ENCODE measurements at places on chromosomes 3 and 15.
A peak's percentile ranks its signal among the peaks of the same experiment; 100 is the strongest.

DNA sequence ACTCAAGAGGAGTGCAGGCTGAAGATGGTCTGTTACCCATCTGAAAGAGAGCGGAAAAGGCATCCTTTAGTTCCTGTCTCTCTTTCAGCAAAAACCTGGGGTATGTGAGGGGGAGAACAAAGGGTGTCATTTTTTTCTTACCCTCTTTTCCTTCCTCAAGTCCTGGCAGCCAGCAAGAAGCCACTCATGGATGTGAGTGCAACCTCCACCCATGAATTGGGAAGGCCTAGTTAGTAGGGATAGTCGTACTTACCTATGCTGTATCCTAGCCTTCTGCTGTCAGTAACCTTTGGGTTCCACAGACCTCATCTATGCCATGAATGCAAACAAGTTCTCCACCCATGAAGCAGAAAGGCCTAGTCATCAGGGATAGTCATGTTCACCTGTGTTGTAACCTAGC lies 472.8 kb downstream of the ZIC1 start:
- DNase-seq: no peak

GRCh38 chr3:104825116-104825515 lies 541.6 kb upstream of the ALCAM start:
- DNase-seq: no peak

DNA sequence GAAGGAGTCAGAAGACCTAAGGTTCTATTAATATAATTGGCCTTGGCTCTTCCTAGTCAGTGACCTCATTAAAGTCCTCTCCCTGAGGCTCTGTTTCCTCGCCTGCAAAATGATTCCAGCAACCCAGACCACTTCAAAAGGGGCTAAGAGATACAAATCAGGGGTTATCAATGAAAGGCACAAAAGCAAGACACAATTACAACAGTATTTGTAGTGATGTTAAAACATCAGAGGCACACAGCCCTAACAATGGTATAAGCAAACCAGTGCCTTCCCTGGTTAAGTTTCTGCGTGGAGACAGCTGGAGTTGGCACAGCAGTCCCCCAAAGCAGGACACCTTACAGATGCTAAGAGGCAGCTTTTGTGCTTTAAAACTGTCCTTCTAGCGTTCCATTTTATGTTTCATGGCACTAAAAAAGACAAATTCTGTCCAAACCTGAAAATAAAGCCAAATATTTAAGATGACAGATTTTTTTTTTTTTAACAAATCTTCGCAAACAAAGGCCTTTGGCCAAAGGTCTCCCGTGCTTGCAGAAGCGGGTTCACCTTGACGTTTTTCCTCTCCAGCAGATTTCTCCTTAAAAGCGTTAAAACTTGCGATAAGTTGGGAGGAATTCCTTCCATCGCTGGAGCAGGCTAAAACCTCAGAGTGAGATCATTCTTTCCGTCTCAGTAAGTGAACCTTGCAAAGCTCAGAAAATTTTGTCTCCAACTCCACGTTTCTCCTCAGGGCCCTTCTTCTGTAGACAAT lies 999 bp downstream of the ZNF280D start:
- no peak for DNase-seq

GRCh38 chr3:171375666-171376595 lies 84.3 kb downstream of the TNIK start:
- no peak for DNase-seq

GRCh38 chr3:119257654-119258410 lies 17.2 kb upstream of the B4GALT4 start:
- DNase-seq: no peak

DNA sequence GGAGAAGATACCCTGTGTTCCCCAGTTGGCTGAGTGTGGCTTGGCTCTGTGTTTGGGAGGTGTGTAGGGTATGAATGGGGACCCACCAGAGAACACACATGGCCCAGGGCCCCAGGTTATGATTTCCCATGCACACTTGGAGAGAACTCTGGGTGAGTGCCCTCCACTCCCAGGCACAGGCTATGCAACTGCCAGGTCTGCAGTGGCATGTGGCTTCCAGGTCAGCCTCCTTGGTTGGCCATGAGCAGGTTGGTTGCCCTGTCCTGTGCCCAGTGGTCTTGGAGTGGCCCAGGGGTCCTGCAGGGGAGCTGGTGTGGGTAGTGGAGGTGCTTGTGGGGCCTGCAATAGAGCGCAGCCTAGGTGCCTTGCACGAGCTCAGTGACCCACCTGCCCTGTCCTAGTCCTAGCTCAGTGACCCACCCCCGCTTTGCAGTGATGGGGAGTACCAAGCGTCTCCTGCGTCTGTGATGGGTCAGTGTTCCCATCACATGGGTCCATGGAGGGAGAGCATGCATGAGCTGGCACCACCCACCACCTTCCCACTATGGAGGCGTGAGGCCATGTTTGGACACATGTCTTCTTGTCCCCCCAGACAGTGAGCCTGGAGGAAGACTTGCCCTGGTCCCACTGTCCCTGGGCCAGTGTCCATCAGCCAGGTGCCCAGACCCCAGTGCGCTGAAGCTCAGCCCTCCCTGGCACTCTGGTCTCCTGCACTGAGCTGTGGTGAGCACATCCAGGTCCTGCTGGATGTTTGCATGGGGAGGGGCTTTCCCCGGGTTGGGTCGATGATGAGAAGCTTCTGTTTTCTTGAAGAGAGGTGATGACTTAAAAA lies 217.3 kb downstream of the SNRPN start:
- no peak for DNase-seq

- no peak for DNase-seq
Observed at GRCh38 chr15:39320886-39321285, 260.0 kb upstream of the THBS1 start.

DNA sequence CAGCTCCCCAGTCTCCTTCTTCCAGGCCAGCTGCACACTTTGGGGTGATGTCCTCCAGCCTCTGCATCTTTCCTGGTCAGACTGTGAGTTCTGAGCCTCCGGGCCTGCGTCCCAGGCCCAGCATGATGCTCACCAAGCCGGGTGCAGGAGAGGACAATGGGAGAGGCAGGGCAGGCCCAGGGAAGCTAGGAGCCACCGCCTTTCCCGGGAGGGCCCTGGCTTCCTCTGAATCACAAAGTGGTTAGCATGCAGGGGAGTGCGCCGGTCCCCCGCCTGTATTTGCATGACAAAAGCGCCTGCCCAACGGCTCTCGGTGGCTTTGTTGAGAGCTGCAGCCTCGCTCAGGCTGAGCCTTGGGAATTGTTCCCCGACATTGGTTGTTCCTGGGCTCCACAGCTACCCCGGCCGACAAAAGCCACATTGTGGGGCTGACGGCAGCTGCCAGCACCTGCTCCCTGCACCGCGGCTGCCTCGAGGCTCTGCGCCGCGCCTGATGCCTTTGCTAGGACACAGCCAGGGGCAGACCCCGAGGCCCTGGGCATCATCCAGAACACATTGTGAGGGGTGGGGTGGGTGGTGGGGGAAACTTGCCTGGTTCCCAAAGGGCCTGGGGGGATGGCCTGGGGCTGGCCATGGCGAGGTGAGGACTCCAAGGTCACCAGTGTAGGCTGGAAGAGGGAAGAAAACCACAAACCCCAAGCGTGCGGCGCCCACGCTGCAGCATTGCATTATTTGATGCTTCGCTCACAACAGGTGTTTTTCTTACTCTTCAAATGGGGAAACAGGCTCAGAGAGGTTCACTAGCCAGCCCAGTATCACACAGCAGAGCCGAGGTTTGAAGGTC lies 20.0 kb upstream of the KLF13 start:
- DNase-seq: peak; percentile 42

GRCh38 chr15:52749258-52749657 lies 40.9 kb downstream of the ONECUT1 start:
- DNase-seq: no peak

GRCh38 chr3:139671863-139672646 lies 5.7 kb downstream of the NMNAT3 start:
- DNase-seq: peak; percentile 26

- no peak for DNase-seq
Observed at GRCh38 chr15:98583771-98584430, 64.4 kb upstream of the IGF1R start.

- DNase-seq: no peak
Observed at GRCh38 chr3:121295979-121296378, 249.8 kb downstream of the POLQ start.

DNA sequence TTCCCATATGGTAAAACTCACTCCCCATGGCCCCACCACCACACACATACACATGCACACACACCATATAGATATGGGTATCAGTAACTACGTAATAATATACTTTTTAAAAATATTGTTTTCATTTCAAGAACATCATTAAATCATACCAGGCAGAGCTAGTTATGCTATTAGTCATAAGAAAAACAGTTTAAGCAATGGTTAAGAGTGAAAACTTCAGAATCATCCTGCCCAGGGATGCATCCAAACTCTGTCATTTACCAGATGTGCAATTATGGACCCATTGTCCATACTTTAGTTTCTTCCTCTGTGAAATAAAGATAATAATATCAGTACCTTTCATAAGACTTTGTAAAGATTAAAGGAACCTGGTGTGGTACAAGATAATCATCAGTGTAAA lies 608.3 kb downstream of the RBMS3 start:
- DNase-seq: no peak

DNA sequence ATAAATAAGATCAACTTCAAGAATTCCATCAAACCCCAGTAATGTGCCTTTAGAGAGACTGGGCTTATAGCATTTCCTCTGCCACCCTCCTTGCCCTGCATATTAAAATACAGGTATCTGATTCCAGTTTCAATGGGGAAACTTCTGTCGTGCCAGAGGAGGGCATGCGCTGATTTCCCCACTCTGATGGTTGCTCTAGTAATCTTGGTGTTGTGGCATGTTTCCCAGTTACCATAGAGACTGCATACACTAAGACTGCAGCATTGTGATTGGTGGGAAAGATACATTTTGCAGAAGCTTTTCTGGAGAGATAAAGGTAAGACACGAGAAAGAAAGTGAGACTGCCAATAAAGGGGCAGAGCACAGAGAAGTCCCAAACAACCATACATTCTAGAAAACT lies 225.6 kb downstream of the TIGIT start:
- DNase-seq: no peak

DNA sequence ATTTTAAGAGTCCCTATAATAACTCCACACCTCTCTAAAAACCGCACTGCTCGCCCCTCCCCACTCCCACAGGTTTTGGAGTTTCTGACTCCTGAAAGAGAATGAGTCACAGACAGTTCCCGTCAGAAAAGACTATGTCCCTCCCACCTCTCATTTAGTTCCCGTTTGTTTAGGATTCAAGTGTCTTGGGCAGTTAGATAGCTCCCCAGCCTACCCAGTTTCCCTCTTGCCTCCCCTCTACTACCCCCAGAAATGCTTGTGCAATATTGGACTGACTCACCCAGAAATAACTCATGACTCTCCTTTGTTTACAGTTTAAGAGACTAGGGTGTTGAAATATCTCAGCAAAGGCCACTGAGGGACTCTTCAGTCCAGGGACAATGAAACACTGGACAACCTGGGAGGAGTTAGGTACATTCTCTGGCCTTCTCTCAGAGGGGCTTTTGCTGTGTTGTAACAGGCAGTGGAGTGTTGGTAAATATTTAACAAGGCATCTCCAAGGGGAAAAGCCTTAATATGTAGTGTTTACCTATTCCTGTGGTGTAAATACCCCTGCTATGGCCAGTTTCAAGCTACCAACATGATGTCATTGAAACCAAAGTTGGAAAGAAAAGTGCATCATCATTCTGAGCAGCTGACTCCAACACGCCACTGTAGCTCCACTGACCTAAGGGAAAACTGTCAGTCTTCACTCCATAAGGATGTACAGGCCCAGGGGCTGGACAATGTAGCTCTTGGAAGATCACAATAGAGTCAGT lies 96.1 kb upstream of the CHD2 start:
- DNase-seq: peak; percentile 9

- peak; percentile 46 for DNase-seq
Observed at GRCh38 chr3:117995842-117996437, 1038.7 kb downstream of the IGSF11 start.

GRCh38 chr3:78941587-78941986 lies 826.2 kb downstream of the ROBO1 start:
- DNase-seq: no peak

- DNase-seq: no peak
Observed at GRCh38 chr15:93982226-93982727, 249.1 kb upstream of the MCTP2 start.

DNA sequence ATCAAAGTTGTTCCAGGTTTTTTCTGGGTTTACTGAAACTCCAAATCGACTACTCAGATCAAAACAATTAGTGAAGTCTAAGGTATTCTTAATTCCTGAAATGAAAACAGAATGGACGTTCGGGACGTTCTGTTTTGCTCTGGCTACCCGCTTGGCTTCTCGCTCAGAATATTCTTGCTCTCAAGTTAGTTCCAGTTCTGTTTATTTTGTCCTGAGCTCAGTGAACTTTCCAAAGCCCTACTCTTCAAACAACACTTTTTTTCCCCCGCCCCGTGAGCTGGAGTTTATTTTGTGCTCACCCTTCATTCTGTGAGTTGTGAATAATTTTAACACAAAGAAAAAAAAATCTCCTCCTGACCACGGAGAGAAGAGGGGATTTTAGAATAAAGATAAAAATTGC lies 72.6 kb downstream of the SAMMSON start:
- DNase-seq: no peak

- peak; percentile 47 for DNase-seq
Observed at GRCh38 chr15:100849021-100849854, 30.4 kb upstream of the ALDH1A3 start.

DNA sequence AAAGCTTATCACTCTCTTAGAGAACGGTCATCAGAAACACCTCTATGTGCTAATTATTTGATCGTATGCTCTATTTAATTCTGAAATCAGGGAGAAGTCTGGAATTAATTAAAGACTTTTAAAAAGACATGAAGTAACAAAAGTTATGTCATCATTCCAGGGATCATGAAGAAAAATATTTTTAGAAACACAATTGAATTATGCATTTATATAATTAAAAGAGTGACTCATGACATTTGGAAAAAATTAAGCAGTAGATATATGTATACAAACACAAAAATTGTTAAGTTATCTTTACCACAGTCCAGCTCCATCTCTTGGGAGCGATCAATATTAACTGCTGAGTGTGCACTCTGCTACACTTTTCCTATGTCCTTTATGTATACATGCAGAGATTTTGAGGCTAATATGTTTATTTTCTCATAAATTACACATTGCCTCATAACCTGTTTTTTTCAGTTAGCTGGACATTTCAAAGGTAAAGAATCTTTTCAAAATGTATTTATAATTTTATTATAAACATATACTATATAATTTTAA lies 717.7 kb downstream of the GBE1 start:
- no peak for DNase-seq

- no peak for DNase-seq
Observed at GRCh38 chr3:107892955-107893624, 197.7 kb downstream of the CD47 start.

DNA sequence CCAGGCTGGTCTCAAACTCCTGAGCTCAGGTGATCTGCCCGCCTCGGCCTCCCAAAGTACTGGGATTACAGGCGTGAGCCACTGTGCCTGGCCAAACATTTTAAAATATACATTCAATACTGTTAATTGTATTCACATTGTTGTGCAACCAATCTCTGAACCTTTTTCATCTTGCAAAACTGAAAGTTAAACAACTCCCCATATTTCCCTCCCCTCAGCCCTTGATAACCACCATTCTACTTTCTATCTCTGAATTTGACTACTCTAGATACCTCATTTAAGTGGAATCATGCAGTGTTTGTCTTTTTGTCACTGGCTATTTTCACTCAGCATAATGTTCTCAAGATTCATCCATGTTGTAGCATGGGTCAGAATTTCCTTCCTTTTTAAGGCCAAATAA lies 30.0 kb downstream of the HMCES start:
- DNase-seq: no peak

Data from DMS79 (cell line).